ENCODE measurements at places on chromosomes 16 and 17. TPM values are rescaled to one million over a fixed set of nuclear protein-coding genes. Genes with fewer than 3 reads are reported as not detected.

NRN1L gene
- polyA plus RNA-seq: 0.64 TPM

DNA sequence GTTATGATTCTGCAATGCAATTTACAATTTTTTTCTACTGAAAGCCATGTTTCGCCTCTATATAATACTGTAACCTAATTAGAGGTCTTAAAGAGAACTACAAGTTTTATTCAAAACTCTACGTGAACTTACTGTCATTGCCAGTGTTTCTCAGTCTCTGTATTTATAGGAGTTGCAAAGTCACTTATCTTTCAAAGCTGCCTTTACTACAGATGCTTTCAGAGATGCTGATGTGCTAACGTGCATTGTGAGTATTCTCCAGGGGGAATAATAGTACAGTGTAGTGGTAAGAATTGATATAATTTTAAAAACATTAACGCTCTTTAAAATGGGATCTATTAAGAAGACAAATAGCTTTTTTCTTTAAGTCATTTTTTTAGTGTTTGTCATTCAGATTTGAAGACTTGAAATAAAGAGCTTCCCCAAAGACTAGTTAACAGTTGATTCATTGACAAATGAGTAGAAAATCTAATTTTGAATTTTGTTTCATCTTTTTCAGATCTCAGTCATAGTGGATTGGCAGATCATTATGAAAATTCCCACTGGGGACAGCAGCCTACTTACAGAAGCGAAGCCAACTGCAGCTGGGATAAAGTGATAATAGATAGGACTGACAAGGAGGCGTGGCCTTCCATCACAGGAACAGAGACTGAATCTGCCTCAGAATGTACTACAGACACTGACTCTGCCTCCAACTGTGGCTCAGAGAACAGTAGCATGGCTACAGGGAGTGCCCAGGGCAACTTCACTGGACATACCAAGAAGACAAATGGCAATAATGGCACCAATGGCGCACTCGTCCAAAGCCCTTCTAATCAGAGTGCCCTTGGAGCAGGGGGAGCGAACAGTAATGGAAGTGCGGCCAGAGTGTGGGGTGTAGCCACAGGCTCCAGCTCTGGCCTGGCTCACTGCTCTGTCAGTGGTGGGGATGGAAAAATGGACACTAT is 79.9 kb downstream of the TMC6 start:
- DNase-seq: peak; percentile 69

DNA sequence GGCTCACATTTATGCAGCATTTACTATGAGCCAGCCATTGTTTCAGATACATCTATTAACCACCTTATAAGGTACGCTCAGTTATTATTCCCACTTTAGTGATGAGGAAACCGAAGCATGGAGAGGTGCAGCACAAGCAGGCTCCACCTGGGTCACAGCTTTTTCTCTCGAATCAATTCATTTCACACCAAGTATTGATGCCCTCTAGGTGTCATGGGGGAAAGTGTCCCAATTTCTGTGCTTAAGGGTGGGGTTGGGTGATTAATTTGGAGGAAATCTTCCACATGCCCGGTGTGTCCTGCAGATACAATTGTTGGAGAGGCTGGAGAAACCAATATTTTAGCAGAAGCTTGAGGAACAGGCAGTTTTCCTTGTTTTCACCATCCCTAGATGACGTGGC is 62.7 kb upstream of the DNAJA2 start:
- DNase-seq: no peak

DNA sequence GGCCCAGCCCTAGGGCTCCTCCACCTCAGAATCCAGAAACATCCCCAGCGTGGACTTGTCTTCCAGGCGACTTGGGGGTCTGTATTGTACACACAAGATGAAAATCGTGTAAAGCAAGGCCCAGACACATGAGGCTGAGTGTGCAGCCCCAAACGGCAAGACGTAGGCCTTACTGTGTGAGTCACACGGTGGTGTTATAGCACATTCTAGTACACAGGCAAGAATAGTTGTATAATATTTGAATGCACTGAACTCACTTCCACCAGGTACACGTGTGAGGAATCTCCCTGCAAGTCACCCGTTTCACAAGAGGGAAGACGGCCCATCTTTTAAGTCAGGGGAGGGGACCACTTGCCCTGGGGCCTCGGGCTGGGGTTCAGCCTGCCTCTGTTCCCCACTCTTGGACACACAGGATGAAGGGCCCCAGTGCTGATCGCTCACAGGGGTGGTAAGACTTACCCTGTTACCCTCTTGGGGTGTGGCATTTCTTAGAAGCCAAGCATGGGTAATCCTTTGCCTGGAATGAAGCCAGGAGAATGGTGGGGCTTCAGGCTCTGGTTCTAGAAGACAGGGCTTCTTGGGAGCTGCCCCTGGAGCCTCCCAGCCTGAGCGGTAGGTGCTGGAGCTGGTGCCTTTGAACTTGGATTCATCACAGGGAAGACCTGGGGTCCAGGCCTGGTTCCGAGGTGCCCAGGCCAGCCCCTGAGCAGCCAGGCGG is 71.3 kb downstream of the SREBF1 start:
- no peak for DNase-seq

DNA sequence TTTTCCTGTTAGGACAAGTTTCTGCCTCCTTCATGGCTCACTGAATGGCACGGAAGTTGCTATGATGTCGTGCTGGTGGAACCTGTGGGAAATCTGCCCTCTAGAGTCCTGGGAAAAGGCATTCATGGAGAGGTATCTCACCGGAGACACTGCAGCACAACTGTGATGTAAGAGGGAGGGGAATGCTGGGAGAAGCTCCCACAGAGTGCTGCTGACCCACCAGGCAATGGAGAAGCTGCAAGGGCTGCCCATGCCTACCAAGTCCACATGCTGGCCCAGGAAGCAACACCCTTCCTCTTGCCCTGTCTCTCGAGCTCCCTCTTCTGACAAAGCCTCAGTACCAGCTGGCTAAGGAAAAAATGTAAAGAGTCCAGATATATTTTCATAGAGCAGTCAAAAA is 45.2 kb upstream of the SLC5A11 start:
- no peak for DNase-seq

MYH13 gene
- polyA plus RNA-seq: not detected

DNA sequence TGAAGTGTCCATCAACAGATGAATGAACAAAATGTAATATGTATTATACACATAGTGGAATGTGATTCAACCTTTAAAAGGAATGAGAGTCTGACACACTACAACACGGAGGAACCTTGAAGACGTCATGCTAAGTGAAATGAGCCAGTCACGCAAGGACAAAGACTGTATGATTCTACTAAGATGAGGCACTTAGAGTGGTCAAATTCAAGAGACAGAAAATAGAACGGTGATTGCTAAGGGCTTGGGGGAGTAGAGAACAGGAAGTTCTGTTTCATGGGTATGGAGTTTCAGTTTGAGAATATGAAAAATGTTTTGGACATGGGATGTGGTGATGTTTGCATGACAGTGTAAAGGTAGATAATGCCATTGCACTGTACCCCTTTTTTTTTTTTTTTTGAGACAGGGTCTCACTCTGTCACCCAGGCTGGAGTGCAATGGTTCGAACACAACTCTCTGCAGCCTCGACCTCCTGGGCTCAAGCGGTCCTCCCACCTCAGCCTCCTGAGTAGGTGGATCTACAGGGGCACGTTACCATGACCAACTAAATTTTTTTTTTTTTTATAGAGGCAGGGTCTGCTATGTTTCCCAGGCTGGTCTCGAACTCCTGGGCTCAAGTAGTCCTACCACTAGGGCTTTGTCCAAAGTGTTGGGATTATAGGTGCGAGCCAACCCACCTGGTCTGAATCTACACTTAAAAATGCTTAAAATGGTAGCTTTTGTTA is 2.9 kb upstream of the CCDC102A start:
- no peak for DNase-seq

- no peak for DNase-seq
These were observed 522 bp upstream of the GLG1 start for GRCh38 chr16:74607310-74607961.

DNA sequence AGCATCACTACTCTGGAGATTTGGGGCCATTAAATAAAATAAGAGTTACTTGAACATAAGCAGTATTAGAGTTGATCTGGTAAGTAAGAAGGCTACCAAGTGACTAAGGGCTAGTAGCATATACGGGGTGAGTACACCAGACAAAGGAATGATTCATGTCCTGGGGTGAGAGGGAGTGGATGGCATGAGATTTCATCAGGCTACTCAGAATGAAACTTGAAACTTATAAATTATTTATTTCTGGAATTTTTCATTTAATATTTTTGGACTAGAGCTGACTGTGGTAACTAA is 2.3 kb downstream of the SLFN5 start:
- no peak for DNase-seq

ABCA5 gene
- polyA plus RNA-seq: 2.0 TPM

GRCh38 chr16:75593825-75594820 is 27.9 kb downstream of the GABARAPL2 start:
- peak; percentile 41 for DNase-seq

DNA sequence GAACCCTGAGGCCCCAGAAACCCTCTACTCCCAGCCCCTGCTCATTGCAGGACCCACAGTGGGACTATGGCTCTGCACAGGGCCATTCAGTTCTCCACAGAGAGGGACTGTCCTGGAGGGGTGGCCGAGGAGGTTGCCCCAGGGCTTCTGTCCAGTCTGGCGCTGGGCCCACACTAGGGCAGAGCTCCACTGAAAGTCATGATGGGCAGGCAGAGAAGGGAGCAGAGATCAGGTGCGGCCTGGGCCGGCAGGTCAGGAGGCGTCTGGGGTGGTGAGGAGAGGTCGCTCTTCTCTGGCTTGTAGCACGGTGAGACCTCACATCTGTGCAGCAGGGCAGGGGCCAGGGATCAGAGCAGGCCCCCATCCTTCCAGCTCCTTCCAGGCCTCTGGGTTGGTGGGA is 13.0 kb upstream of the PIK3R6 start:
- DNase-seq: no peak

KRT222 gene
- polyA plus RNA-seq: 0.11 TPM

SULT1A4 gene
- 3.3 TPM for polyA plus RNA-seq
